ENCODE measurements at places on chromosomes 3 and 15.

- peak; percentile 13 for DNase-seq
Observed at GRCh38 chr3:71723452-71724170, 1.6 kb downstream of the EIF4E3 start.

GRCh38 chr3:100602506-100603444 is 6.6 kb upstream of the ADGRG7 start:
- DNase-seq, result no peak

- DNase-seq, result no peak
Observed at GRCh38 chr15:38636597-38636996, 72.0 kb upstream of the RASGRP1 start.

GRCh38 chr3:85846940-85847339 is 888.2 kb downstream of the CADM2 start:
- no peak for DNase-seq

- DNase-seq, result no peak
Observed at GRCh38 chr3:21020681-21021080, 730.3 kb downstream of the ZNF385D start.

- no peak for DNase-seq
Observed at GRCh38 chr3:190279690-190280089, 42.6 kb downstream of the CLDN1 start.

DNA sequence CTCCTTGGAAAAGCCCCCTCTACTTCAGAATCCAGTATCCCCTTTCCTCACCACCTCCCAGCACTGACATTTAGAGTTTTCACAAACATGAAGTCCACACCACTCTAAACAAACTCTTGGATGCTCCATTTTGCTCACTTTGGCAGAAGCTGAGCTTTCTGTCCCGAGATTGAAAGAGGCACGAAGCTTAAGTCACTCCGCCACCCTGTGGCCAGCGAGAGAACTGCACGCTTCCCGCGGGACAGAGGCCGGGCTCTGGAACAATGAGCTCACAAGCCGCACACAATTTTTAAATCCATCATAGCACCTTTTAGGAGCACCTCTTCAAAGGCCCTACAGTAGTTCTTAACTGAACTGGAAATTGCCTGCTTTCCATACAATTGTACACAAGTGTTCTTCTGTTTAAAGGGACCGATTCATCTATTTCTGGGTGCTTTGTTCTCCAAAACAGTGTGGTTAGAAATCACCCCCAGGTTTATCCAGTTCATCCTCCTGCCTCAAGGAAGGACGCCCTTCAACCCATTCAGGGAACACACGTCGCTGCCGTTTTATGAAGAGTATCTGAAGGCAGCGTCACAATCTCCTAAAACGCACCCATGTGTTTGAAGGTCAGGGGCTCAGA is 226.1 kb downstream of the VPS13C start:
- DNase-seq, result peak; percentile 17

DNA sequence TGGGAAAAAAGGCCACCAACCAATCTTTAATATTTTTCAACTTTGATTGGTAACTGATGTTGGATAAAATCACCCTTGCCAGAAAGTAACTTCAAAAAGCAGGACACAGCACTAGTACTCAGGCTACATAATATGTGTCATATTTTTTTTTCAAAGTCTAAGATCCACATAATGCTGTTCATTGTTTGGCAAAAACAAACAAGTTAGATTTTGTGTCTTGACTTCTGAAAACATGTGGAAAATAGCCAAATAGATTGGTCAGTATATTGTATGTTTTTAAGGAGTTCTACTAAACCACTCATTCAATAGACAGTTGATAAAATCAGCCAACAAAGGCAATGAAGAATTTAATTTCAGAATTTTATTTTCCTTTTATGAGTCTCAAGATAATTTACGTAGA is 111.7 kb upstream of the CCDC54 start:
- DNase-seq, result no peak

GRCh38 chr3:46483825-46484224 is 14.0 kb upstream of the RTP3 start:
- DNase-seq, result no peak

DNA sequence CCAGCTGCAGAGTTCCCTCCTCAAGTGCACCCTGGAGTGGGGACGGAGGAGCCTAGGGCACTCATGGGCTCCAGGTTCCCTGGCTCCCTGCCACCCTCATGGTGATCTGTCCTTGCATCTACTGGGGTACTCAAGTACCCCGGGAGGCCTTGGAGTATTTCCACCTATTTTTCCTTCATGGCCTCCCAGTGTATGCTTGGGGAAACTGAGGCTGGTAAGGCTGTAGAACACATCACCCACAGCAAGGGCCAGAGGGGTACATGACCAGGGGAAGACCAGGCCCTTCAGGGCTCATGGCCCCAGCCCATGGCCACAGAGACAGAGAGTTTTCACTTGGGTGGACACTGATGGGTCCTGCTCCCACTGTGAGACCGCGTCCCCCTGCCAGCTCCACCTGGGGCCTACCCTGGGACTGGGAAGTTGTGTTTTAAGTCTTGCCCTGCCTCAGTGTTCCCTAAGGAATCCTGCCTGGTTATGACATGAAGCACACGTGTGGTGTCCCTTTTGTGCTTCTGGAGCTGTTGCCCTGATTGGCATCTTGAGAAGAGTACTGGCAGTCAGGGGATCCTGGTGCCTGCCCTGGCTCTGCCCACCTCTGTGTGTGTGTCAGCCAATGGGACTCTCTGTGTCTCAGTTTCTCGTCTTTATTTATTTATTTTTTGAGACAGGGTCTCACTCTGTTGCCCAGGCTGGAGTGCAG is 132.8 kb downstream of the TJP1 start:
- no peak for DNase-seq

GRCh38 chr3:16551342-16551976 is 38.0 kb upstream of the RFTN1 start:
- no peak for DNase-seq

- no peak for DNase-seq
Observed at GRCh38 chr15:80949756-80950155, 39.9 kb downstream of the MESD start.

DNA sequence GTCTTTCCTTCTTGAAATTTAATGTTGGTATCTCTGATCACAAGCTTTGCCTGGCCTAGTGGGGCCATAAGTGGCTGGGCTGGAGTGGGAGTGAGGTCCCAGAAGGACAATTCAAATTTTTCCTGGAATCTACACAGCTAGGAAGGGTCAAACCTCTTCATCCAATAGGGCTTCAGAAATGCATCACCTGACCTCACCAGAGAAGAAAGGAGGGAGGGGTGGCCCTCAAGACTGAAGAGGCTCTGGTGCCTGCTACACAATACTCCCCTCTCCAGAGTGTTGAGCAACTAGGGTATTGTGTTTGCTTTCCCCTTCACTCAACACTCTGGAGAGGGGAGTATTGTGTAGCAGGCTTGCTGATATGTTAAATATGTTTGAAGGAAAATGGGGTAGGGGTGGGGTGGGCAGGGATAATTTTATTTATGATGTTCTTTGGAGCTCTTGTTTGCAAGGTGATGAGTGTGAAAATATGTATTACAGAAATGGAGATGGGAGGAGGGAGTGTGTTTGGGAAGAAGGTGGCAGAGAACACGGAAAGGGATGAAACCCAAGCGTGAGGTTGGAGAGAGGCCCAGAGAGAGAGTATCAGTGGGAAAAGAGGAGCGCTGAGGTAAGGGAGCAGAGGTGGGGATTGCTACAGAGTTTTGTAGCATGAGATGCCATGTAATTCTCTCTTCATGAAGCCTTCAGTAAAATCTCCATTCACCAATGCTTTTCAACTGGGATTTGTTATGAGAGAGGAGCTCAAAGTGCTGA is 5.7 kb upstream of the KLHL24 start:
- DNase-seq, result no peak

DNA sequence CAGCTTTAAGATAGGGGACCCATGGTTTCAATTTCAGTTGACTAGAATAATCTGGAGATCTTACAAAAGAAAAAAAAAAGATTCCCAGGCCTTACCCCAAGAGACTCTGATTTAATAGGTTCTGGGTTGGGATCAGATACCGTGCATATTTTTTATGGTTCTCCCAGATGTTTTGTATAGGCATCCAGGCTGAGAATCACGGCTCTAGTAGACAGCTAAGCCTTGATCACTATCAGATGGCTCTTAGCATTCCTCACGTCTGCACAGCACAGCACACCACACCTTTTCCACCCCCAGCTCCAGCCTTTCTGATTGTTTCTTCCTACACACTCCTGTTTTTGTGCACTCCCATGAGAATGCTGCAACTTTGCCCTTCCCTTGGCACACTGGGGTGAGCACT is 40.8 kb downstream of the TMEM45A start:
- DNase-seq, result no peak

GRCh38 chr15:34365091-34365825 is 1.7 kb downstream of the LPCAT4 start:
- no peak for DNase-seq

DNA sequence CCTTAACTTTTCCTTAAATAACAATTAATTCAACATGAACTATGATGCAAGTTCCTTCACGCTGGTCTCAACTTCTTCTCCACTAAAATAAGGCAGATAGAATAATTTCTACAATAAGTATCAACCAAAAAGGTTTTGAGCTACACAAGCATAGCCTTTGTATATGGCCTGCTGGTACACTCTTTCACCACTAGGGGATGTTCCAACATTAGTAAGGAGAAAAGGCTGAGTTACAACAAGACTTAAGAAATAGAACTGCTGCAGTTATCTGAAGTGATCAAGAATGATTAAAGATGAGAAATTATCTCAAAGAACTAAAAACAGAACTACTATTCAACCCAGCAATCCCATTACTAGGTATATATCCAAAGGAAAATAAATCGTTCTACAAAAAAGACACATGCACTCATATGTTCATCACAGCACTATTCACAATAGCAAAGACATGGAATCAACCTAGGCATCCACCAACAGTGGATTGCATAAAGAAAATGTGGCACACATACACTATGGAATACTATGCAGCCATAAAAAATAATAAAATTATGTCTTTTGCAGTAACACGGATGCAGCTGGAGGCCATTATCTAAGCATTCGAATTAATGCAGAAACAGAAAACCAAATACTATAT is 14.4 kb downstream of the ATP13A3 start:
- no peak for DNase-seq

GRCh38 chr3:178170698-178171535 is 365.3 kb upstream of the KCNMB2 start:
- DNase-seq, result no peak

DNA sequence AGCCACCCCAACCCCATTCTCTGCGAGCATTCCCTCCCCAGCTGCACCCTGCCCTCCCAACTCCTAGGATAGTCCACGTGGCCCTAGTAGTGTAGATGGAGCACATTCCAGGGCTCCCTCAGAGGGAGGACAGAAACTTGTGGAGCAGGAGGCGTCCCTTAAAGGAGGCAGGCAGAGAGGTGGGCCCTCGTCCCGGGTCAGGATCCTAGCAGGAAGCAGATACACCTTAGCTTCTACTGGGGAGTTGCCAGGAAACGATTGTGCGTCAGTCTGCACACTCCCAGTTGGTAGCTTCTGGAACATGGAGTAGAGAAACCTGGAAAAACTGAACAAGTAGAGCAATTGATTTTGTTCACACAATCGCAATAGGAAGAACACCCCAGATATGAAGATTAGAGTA is 43.9 kb upstream of the KLHL25 start:
- DNase-seq, result no peak

DNA sequence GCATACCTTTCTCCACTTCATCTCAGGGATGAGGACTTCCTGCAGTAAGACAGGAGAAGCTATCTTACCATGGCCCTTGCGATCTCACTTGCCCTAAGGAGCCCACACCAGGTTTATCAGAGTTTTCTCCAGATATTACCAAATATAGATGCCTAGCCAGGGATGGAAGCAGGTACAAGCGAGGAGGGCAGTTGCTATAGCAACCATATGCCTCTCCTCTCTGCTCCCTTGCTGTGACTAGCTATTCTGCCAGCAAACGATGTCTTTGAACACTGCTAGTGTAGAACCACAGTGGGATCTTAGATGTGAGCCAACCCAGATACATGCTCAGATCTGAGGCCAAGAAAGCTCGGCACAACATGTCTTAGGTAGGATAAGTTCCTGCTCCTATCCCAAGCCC is 33.9 kb downstream of the GRAMD2A start:
- no peak for DNase-seq

GRCh38 chr15:83928878-83929418 is 275.0 kb downstream of the ADAMTSL3 start:
- no peak for DNase-seq

- no peak for DNase-seq
Observed at GRCh38 chr3:19961960-19962359, 15.1 kb downstream of the RAB5A start.

DNA sequence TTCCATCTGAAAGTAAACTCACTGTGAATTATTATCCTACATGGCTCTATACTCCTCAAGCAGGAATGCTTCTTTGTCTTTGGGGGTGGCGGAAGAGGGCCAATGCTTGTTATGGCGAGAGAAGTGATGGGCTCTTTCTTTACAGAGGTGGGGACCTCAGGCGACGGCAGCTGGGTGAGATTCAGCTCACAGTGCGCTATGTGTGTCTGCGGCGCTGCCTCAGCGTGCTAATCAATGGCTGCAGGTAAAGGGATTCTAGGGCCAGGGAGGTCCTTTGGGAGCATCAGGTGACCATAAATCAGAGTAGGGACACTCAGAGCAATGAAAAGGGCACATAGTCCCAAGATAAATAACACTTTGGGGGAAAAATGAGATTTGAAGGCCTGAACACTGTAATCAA is 39.0 kb downstream of the ESYT3 start:
- DNase-seq, result no peak

GRCh38 chr15:52233405-52233804 is 42.2 kb upstream of the GNB5 start:
- DNase-seq, result no peak

GRCh38 chr3:6962801-6963200 is 101.9 kb downstream of the GRM7 start:
- DNase-seq, result no peak

GRCh38 chr15:81363718-81364500 is 10.1 kb downstream of the TMC3 start:
- no peak for DNase-seq

GRCh38 chr15:47972738-47973137 is 148.1 kb upstream of the SLC24A5 start:
- DNase-seq, result no peak

DNA sequence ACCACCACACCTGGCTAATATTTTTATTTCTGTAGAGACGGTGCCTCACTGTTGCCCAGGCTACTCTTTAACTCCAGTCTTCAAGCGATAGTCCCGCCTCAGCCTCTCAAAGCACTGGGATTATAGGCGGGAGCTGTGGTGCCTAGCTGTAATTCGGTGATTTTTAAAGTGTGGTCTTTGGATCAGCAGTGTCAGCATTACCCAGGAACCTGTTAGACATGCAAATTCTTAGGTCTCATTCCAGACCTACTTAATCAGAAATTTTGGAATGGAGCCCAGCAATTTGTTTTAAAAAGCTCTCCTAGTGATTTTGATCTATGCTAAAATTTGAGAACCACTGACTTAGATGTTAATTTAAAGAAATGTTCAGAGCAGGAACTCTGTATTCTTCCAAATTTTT is 51.9 kb downstream of the GOLM2 start:
- DNase-seq, result no peak

GRCh38 chr3:133934073-133934970 is 38.6 kb upstream of the RAB6B start:
- DNase-seq, result no peak

DNA sequence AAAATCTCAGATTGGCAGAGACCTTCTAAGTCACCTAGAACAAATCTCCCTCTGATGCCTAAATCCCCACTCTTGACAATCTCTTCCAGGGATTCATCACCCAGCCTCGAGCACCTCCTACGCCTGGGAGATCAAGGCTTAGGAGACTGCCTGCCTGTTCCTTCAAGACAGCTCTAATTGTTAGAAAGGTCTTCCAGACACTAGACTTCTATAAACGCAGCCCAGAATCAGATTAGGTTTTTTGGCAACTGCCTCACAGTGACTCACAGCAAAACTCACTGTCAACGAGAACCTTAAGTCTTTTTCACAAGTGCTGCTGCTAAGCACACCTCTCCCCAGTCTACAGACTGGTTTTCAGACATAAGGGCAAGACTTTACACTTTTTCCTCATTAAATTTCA is 23.1 kb downstream of the SRGAP3 start:
- DNase-seq, result no peak

Measured in activated CD4-positive, CD25-positive, alpha-beta regulatory T cell (primary cell).